GM04504 (cell line): ENCODE measurements at places on chromosomes 11 and 22.

DNA sequence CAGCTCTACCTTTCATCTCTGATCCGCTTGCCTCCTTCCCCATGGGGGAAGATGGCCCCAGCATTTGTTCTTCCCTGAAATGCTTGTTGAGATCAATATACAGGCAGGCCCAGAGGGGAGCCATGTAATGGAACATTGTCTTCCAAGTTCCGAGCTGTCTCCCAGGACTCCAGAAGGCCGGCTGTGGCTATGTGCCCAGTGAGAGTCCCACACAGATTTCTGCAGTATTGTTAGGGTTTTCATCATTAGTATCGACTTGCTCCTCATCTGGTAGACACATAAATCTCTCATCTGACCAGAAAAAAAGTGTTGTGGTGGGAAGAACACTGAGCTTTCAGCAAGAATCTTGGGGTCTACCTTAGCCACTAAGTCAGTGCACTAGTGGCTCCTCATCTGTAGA lies 163.4 kb downstream of the TRIM29 start:
- DNase-seq: no peak

DNA sequence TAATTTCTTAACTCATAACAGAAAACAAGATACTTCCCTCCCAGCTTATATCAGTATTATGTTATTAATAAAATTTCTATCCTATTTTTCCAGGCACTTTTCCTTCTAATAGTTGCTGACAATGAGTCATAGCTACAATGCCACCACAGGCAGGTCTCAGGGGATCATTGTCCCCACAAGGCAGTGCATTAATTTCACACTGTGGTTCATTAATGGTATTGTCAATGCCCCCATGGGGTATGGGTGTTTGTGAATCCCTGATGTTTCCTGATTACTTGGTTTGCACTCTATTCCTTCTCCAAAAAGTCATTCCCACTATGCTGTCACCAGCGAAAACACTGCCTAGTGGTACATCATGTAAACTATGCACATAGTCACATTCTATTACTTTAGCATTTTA lies 345.5 kb upstream of the CTSC start:
- no peak for DNase-seq

- peak; percentile 32 for DNase-seq
Observed at GRCh38 chr11:75313513-75314272, 37.8 kb downstream of the ARRB1 start.

DNA sequence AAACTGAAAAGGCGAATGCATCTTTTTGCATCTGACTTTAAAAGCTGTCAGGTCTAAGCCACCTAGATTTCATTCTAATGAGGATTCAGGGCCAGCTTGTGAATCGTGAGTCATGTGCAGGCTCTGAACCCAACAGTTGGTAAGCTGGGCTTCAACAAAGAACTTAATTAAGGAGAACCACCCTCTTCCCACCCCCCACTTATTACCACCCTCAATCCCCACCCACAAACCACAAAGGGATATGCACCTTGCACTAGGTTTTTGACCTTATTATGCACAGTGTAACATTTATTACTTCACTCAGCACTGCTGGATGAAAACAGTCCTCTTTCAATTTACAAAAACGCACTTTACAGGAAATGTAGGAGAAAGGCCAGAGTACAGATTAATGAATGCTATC lies 94.1 kb upstream of the LIN7C start:
- DNase-seq: no peak

GRCh38 chr22:35872451-35872850 lies 154.8 kb downstream of the APOL5 start:
- DNase-seq: no peak

- no peak for DNase-seq
Observed at GRCh38 chr11:125091877-125092664, 19.4 kb downstream of the TMEM218 start.

DNA sequence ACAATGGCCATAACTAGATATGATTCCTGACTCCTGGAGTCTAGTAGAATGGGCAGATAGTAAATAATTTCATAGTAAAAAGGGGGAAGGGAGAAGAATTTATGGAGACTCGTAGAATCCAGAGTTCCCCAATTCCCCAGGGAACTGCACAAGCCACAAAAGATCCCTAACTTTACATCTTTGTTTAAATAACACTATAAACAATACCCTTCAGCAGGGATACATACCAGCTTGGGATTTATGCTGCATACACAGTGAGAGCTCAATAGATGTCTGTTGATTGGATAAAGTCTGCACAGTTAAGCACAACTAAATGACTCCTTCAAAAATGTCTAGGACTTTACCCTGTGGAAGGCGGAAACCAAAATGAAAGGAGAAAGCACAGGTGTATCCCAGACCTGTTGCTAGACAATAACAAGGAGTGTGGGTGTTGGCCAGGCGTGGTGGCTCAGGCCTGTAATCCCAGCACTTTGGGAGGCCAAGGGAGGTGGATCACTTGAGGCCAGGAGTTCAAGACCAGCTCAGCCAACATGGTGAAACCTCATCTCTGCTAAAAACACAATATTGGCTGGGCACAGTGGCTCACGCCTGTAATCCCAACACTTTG lies 6.8 kb downstream of the SLC35F2 start:
- no peak for DNase-seq

DNA sequence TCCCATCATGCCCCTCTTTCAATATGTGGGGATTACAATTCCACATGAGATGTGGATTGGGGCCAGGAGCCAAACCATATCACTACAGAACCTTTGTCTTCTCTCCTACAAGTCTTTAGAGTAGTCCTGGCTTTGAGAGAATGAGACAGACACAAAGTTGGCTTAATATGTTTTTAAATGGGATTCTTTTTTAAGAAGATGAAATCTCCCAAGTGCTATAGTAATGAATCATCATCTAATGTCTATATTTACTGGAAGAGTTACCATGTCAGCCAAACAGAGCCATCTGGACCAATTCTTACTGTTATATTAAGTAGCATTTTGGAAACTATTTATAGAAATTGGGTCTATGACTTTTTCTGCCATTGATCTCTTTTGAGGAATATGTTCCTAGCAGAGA lies 38.1 kb upstream of the CARD18 start:
- DNase-seq: peak; percentile 73
